ENCODE measurements at places on chromosomes 5 and 9. TPM values are rescaled to one million over a fixed set of nuclear protein-coding genes. Genes with fewer than 3 reads are reported as not detected.
A peak's percentile ranks its signal among the peaks of the same experiment; 100 is the strongest.

Gene GNG10
- total RNA-seq: 62.1 TPM

Gene IFNK
- not detected for total RNA-seq

Gene S1PR3
- 7.6 TPM for total RNA-seq

Gene ADCY2
- total RNA-seq: 74.9 TPM

Gene KCNMB1
- 0.17 TPM for total RNA-seq

Gene SPINK6
- not detected for total RNA-seq

Gene NRG2
- 0.70 TPM for total RNA-seq

Gene DMGDH
- 0.52 TPM for total RNA-seq

DNA sequence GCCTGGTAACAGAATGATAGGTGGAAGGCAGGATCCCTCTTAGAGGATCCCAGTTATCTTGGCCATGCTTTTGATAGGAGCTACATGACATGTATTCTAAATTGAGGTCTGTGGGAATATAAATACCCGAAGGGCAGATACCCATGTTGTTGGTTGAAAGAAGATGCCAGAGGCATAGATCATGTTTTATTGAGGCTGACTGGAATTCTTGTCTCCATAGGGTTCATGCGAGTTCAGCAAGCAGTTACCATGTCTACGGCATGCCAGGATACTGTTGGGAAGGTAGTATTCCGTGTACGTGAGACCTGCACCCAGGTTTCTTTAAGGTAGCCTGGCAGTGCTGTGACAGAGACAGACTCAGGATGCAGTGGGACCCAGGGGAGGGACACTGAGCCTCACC lies 230.7 kb downstream of the NR3C1 start:
- peaks cover 22% of the 10 kb centered on the region for H3K4me1 ChIP-seq
- no peaks in the 10 kb centered on the region for H3K36me3 ChIP-seq
- no peak overlapping the region for H3K27ac ChIP-seq
- H3K27me3 ChIP-seq: no peaks in the 10 kb centered on the region
- no peak overlapping the region for H3K4me3 ChIP-seq

DNA sequence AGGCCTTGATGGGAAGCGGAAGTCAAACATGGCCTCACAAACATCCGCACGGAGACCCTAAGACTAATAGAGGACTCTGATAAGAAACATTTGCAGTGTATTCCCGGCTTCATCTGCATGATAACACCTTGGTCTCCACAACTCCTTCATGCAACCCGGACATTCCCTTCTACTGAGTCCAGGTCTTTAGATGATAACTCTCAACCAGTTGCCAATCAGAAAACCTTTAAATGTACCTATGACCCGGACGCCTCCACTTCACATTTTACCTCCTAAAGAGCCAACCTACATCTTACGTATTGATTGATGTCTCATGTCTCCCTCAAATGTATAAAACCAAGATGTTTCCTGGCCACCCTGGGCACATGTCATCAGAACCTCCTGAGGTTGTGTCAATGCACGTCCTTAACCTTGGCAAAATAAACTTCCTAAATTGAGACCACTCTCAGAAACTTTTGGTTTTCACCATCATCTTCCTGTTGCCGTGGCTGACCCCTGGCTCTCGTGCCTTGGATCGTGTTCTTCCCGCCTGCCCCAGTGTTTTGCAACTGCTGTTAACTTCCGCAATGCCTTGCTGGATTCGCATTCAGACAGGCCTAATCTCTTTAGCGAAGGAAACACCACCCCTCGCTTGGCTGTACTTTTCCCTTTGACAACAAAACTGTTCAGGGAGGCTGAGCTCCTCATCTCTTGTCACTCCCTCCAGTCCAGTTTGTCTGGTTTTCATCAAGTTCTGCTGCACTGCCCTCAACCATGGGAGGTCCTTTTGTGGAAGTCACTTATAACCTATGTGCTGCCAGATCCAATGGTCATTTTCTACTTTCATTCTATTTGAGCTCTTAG lies 1.1 kb upstream of the DAP start:
- DNase-seq: no peak
- H3K4me3 ChIP-seq: peak overlapping the region; percentile 90
- H3K27ac ChIP-seq: peak overlapping the region; percentile 86
- no peaks in the 10 kb centered on the region for H3K36me3 ChIP-seq
- H3K27me3 ChIP-seq: peaks cover 3% of the 10 kb centered on the region
- H3K4me1 ChIP-seq: peaks cover 15% of the 10 kb centered on the region

GRCh38 chr5:11069041-11069440 lies 308.0 kb upstream of the DAP start:
- H3K36me3 ChIP-seq: no peaks in the 10 kb centered on the region
- H3K4me3 ChIP-seq: no peak overlapping the region
- H3K4me1 ChIP-seq: peaks cover 16% of the 10 kb centered on the region

DNA sequence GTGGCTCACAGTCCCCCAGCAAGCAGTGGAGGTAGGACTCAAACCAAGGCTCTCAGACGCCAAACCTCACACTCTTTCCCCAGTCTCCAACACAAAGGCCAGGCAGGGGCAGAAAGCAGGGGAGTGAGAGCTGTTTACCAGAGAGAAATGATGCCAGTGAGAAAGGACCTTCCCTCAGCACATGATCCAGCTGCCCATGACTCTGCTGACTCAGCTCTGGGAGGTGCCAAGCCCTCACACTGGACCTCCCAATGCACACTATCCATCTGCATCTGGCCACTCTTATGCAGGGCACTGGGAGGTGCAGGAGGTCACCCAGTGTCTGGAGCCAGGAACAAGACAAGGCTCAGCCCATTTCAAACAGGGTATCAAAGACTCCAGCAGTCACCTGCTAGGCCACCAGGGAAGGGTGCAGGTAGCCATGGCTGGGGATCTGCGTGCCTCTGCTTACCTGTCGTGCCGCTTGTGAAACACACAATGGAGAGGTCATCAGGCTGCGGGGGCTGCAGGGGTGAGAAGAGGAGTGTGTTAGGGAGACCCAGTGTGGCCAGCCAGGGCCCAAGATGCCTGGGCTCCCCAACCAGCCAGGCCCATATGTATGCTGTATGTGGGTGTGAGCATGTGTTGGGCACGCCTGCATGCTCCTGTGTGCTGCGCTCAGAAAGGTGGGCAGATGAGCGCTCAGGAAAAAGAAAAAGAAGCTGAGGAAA lies 26.3 kb downstream of the ACSL6 start:
- DNase-seq: no peak
- no peaks in the 10 kb centered on the region for H3K36me3 ChIP-seq
- H3K4me1 ChIP-seq: no peaks in the 10 kb centered on the region
- H3K4me3 ChIP-seq: no peak overlapping the region

DNA sequence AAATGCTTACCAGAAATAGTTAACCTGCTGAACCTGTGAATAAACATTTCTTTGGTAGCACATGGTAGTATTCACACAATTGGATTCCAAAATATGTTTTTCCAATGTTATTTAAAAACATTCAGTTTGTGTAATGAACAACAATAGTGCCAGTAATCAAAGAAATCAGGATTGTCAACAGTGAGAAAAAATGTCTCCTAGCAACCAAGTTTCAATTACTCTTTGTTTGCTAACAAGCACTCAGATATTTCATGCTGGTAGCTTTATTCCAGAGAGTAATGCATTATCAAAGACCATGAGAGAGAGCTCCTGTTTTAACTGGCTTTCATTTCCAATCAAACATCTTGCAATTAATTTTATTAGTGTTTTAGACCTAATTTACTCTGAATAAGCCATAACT lies 768.1 kb upstream of the GRAMD2B start:
- H3K4me3 ChIP-seq: no peak overlapping the region
- no peaks in the 10 kb centered on the region for H3K36me3 ChIP-seq
- H3K27me3 ChIP-seq: no peaks in the 10 kb centered on the region
- DNase-seq: no peak

- H3K4me1 ChIP-seq: no peaks in the 10 kb centered on the region
- H3K4me3 ChIP-seq: no peak overlapping the region
Observed at GRCh38 chr5:172325452-172325851, 41.9 kb upstream of the UBTD2 start.

GRCh38 chr5:151757233-151758140 lies 944 bp downstream of the ATOX1 start:
- peaks cover 25% of the 10 kb centered on the region for H3K4me1 ChIP-seq
- no peaks in the 10 kb centered on the region for H3K27me3 ChIP-seq
- peak overlapping the region; percentile 95 for H3K4me3 ChIP-seq
- no peak overlapping the region for H3K27ac ChIP-seq
- DNase-seq: peak; percentile 40

DNA sequence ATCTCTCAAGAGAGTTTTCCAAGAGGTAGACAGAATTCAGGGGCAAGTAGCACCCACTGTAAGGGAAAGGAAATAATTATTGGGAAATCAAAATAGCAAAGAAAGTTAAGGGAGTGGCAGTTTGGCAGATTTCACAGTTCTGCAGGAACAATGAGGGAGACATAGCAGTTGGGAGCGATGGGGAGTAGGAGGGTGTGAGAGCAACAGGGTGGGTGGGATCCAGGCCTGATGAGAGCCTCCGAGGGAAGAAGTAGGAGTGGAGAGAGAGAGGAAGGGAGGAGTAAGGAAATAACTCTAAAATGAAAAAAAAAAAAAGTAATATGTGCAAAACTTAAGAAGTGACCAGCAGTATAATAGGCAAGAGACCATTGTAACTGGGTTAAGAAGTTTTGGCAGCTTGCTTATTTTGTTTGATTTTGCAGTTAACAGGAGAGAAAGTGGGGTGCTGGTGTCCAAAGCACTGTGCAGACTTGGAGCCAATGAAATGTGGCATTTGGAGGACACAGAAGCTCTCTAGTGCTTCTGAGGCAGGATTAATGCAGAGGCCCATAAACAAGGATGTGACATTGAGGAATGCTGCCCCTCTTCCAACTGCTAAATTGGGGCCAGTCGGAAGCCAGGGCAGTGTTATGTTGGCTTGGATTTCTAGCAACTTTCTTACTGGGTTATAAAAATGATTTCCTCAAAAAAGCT lies 10.2 kb downstream of the TNFAIP8 start:
- no peak overlapping the region for H3K27ac ChIP-seq
- no peak overlapping the region for H3K4me3 ChIP-seq
- DNase-seq: no peak
- no peaks in the 10 kb centered on the region for H3K36me3 ChIP-seq
- peaks cover 29% of the 10 kb centered on the region for H3K4me1 ChIP-seq
- H3K27me3 ChIP-seq: no peaks in the 10 kb centered on the region

DNA sequence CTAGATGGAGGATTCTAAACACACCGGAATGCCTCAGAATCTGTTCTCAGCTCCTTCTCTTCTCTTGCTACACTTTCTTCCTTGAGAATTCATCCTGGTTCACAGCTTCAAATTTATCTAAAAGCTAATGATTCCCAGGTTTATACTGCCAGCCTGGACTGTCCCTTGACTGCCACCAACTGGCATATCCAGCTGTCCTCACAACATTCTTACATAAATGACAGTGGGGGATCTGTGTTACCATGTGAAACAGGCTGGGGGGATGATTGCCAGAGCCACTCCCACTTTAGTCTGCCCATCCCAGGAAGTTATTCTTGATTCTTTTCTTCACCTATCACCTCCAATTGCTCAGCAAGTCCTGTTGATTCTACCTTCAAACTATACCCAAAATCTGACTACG lies 27.2 kb upstream of the ZFR start:
- H3K27me3 ChIP-seq: no peaks in the 10 kb centered on the region
- H3K4me3 ChIP-seq: no peak overlapping the region
- H3K36me3 ChIP-seq: no peaks in the 10 kb centered on the region
- peak; percentile 16 for DNase-seq
- no peaks in the 10 kb centered on the region for H3K4me1 ChIP-seq

GRCh38 chr5:84825606-84826005 lies 440.9 kb upstream of the EDIL3 start:
- peaks cover 1% of the 10 kb centered on the region for H3K36me3 ChIP-seq
- no peaks in the 10 kb centered on the region for H3K4me1 ChIP-seq
- no peak overlapping the region for H3K4me3 ChIP-seq
- H3K27me3 ChIP-seq: no peaks in the 10 kb centered on the region

GRCh38 chr5:154647761-154648145 lies 107.4 kb upstream of the LARP1 start:
- H3K36me3 ChIP-seq: no peaks in the 10 kb centered on the region
- peak overlapping the region; percentile 52 for H3K4me3 ChIP-seq
- peaks cover 27% of the 10 kb centered on the region for H3K27me3 ChIP-seq
- peaks cover 16% of the 10 kb centered on the region for H3K4me1 ChIP-seq

DNA sequence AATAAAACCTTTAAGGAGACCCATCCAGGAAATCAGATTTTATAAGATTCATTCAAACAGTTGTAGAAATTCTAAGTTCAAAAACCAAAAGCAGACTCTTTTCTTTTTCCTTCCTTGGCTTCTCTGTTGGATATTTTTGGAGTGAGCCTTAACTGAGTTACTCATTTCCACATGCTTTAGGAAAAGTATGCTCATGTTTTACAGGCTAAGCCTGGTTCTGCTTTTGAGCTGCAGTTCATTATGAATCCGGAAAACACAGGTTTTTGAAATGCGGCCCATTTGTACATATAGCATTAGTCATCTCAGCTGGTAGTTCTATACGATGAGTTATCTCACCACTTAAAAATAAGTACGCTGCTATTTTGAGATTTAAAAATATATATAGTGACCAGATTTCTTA lies 156.6 kb upstream of the DMRT1 start:
- no peak overlapping the region for H3K4me3 ChIP-seq
- H3K27me3 ChIP-seq: no peaks in the 10 kb centered on the region
- H3K36me3 ChIP-seq: no peaks in the 10 kb centered on the region
- DNase-seq: no peak

DNA sequence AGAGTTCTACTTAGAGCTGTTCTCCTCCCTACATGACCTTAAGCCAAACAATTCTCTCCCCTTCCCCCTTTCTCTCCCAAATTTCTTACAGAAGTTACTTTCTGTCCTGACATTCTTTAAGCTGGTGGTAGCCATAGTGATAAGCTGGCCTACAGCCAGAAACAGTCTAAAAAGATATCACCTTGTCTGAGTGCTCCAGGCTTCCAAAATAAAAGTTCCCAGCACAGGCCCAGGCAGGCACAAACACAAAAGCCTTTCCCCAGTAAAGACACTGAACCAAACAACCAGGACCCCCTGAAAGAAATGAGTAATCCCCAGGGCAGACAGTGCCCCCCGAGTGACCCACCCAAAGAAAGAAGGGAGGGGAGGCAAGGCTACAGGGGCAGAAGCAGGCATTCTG lies 19.2 kb downstream of the SIL1 start:
- H3K36me3 ChIP-seq: no peaks in the 10 kb centered on the region
- H3K4me1 ChIP-seq: no peaks in the 10 kb centered on the region
- no peak overlapping the region for H3K27ac ChIP-seq
- peak; percentile 34 for DNase-seq
- H3K4me3 ChIP-seq: no peak overlapping the region

DNA sequence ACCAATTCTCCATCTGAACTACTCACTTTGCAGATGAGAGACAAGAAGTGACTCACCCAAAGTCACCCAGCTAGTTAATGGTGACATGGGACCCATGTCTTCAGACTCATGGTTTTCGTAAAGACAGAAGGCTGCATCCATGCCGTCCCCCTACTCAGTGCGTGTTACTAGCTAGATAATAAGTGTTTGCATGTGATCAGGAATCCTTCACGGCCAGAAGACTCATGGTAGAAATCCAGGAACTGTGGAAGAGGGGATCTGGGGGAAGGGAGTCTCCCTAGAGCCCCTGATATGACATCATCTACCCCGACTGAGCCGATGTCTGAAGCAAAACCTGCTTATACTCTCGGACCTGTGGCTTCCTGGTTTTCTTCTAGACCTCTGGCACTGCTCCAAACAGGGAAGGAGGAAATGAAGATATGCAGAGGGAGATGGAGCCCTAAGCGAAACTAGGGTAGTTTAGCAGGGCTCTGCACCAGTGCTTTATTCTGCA lies 3.3 kb downstream of the RNF183 start:
- no peaks in the 10 kb centered on the region for H3K27me3 ChIP-seq
- H3K27ac ChIP-seq: no peak overlapping the region
